ENCODE measurements at places on chromosomes 1 and 21.

- no peak for DNase-seq
Measured at GRCh38 chr1:154839691-154840090, 30.4 kb downstream of the KCNN3 start.

GRCh38 chr1:234507626-234508387 lies 28.8 kb upstream of the TARBP1 start:
- no peak for DNase-seq

DNA sequence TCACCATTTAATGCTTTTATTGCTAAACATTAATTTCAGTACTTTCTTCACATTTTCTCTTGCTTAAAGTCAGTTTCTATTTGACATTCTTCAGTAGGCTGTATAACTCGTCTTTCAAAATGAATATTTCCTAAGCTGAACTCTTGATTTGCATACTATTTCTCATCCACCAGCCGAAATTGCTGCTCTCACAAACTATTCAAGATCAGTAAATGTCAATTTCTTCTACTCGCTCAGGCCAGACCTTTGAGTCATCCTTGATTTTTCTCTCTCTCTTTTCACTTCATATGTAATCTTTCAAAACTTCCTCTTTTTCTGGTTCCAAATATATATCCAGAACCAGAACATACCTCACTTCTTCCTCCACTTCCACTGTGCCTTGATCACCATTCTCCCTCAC lies 990.0 kb downstream of the KCNT2 start:
- no peak for DNase-seq

DNA sequence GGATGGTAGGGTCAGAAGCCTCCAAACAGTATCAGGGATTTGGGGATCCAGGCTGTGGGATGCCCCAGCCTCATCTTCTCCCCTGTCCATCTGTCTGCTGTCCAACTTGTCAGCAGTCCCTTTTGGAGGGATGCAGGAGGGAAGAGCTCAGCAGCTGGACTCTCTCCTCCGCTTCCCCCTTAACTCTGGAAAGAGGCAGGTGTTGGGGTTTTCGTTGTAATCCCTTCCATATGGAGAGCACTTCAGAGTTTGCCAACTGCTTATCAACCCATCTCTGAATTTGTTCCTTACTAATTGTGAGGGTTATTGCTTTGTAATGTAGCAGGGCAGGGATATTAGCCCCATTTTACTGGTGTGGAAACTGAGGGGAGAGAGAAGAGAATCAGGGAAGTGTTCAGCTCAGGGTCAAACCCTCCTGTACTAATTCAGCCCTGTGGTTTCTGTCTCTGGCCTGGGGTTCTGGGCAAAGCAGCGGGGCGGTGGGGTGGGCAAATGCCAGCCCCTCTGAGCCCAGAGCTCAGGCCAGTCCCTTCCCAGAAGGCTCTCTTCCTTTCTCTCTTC lies 3.2 kb downstream of the CITED4 start:
- no peak for DNase-seq
